ENCODE measurements at places on chromosomes 6 and 20.

- DNase-seq, result no peak
Measured at GRCh38 chr6:21596949-21597682, 3.6 kb downstream of the SOX4 start.

- DNase-seq, result no peak
Measured at GRCh38 chr6:163136681-163137397, 277.7 kb upstream of the QKI start.

DNA sequence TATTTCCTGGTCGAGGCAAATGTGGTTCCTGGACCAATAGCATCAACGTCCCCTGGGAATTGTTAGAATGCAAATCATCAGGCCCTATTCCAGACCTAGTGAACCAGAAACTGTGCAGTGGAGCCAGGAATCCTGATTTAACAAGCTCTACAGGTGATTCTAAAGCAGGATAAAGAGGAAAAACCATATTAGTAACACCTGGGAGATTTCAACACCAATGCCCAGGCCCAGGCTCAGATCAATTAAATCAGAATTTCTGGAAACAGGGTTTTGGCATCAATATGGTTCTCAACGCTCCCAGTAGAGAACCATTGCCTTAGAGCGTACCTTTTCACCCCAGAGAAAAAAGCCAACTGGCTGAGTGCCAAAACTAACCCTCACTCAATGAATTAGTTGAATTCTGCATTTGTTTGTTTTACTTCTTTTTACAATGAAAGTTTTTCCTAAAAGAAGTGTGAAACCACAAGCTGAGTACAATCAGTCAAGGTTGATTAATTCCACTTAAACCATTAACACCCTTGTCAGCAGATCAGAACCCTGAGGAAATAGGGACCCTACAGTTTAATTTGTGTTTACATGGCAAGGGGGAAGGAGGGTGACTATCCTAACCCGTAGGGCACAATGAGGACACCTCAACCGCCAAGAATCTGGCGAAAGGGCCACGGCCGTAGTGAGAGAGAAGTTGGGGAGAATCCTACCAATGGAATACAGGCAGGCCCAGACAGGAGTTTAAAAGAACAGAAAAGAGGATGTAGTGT is 34.9 kb upstream of the LOC128125822 start:
- DNase-seq, result no peak

GRCh38 chr20:34971561-34972235 is 16.0 kb downstream of the MYH7B start:
- no peak for DNase-seq

GRCh38 chr6:170152989-170153388 is 137.9 kb downstream of the DLL1 start:
- peak; percentile 65 for DNase-seq

- no peak for DNase-seq
Measured at GRCh38 chr6:122947355-122947754, 48.7 kb upstream of the CLVS2 start.

GRCh38 chr6:51928320-51928719 is 159.1 kb downstream of the PKHD1 start:
- no peak for DNase-seq

DNA sequence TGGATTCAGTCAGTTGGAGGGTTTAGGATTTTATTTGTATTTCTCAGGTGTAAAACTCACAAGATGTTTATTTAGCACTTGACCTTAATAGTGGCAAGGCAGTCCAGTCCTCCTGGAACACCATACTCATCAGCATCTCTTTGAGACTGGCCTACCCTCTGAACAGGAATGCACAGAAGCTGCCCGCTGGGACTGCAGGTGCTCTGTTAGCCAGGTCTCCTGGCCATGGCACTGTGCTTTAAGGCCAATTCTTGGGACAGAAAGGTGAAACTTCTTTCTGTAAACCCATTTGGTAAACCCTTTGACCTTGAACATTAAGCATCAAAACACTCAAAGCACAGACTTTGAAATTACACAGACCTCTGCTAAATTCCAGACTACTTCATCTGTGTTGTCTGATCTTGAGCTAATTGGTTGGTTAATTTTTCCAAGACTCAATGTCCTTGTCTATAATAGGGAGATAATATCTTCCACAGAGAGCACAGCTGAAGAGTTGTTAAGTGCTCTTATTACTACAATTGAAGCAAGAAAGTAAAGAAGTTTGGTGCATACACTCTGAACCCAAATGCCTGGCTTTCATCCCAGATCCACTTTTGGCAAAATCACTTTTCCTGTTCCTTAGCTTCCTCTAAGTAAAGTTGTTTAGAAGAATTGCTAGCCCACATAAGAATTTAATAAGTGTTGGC is 54.9 kb upstream of the NT5E start:
- DNase-seq, result no peak

Measured in NCI-H510A (cell line).